ENCODE measurements at places on chromosomes 1 and 21.

GRCh38 chr1:244653439-244654107 is 647 bp downstream of the DESI2 start:
- no peak for DNase-seq

- no peak for DNase-seq
These were observed 17.6 kb downstream of the RNU5D-1 start for GRCh38 chr1:44713321-44713781.

GRCh38 chr1:62772607-62773295 is 11.2 kb upstream of the ATG4C start:
- DNase-seq = no peak

DNA sequence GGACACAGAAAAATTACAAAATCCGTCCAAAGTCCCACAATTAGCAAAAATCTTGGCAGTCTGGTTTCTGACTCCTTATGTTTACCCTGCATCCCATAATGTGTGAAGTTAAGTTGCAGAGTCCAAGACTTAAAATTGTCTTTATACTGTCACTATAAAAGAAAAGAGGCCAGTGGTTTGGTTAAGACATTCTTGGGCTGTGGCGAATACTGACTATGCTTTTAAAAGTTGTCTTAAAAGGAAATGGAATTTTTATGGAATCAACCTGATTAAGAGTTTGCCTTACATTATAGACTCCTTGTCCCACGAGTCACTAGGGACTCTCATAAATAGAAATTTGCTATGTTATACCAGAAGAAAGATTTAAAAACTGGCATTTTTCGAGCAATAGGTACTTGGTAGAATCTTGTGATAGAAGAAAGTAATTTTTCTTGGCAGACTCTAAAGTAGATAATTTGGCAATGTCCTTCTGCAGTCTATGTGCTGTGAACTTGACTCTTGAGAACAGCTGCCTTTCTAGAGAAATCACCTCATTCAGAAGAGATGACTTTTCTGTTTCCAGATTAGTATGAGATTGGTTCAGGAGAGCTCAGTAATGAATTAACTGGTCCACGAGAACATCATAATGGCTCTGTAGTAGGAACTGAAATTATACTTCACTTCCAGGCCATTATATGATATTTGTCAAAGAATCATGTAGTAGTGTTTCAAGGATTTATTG is 31.8 kb downstream of the NTNG1 start:
- no peak for DNase-seq

DNA sequence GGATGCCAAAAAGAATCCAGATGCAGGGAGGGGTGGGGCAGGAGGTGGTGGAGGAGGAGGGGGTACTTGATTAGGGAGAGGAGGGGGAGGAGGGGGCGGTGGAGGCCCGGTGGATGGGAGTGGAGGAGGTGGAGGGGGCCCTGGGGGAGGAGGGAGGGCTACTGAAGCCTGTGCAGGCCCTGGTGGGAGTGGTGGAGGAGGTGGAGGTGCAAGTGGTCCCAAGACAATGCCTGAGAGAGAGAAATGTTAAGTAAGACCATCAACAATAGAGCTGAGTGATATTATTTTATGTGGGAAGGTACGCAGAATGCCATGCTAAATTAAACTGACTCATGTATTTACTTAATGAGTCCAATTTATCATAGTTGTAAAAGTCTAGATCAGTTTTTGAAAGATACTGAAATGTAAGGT is 86.8 kb upstream of the LBR start:
- DNase-seq = no peak

GRCh38 chr1:175232335-175232734 is 39.8 kb upstream of the KIAA0040 start:
- DNase-seq = no peak

GRCh38 chr1:171226747-171227370 is 21.4 kb upstream of the FMO1 start:
- no peak for DNase-seq
